ENCODE measurements at places on chromosomes 5 and 9.

DNA sequence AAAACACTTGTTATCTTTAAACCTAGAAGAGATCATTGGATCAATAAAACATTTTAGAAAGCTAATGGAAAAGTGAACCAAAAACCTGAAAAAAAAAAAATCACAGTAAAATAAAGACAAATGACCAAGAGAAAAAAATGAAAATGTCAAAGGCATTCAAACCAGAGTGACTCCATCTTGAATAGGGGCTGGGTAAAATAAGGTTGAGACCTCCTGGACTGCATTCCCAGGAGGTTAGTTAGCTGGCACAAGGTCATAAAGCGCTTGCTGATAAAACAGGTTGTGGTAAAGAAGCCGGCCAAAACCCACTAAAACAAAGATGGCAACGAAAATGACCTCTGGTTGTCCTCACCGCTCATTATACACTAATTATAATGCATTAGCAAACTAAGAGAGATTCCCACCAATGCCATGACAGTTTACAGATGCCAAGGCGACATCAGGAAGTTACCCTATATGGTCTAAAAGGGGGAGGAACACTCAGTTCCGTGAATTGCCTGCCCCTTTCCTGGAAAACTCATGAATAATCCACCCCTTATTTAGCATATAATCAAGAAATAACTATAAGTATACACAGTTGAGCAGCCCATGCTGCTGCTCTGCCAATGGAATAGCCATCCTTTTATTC, 116.7 kb upstream of the NEK6 start:
- no peak for DNase-seq

- DNase-seq = no peak
Measured at GRCh38 chr5:402615-403359, 40.2 kb upstream of the EXOC3 start.

- DNase-seq = no peak
Measured at GRCh38 chr5:116947691-116948528, 373.3 kb upstream of the SEMA6A start.

GRCh38 chr5:78927657-78928282, 57.3 kb downstream of the ARSB start:
- DNase-seq = no peak

GRCh38 chr9:94971378-94972131, 245.1 kb downstream of the AOPEP start:
- DNase-seq = no peak
